ENCODE measurements at places on chromosomes 16 and 17.

GRCh38 chr16:1164382-1164781 lies 11.5 kb downstream of the CACNA1H start:
- no peak overlapping the region for H3K27ac ChIP-seq
- no peak for DNase-seq
- H3K4me3 ChIP-seq: no peak overlapping the region
- no peaks in the 10 kb centered on the region for H3K27me3 ChIP-seq

- H3K4me1 ChIP-seq: no peaks in the 10 kb centered on the region
- H3K27me3 ChIP-seq: no peaks in the 10 kb centered on the region
- H3K27ac ChIP-seq: no peak overlapping the region
- H3K4me3 ChIP-seq: no peak overlapping the region
- no peaks in the 10 kb centered on the region for H3K36me3 ChIP-seq
These were observed 50.9 kb upstream of the ZNF629 start for GRCh38 chr16:30837904-30838303.

DNA sequence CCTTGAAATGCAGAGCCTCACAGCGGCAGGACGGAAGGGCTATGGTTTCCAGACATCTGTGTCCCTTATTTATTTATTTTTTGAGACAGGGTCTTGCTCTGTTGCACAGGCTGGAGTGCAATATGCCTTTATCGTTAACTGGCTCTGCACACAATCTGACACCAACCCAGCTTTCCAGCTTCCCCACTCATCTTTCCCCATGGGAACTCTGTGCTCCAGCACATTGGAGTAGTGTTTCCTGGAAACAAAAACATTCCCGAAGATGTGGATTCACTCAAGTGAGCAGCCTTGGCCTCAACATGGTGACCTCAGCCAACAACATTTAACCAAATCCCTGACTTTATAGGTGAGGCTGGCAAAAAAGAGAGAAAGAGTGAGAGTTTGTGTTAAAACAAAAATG lies 307.1 kb downstream of the TMEM114 start:
- no peaks in the 10 kb centered on the region for H3K36me3 ChIP-seq
- H3K27me3 ChIP-seq: peaks cover 2% of the 10 kb centered on the region
- H3K27ac ChIP-seq: no peak overlapping the region
- no peak overlapping the region for H3K4me3 ChIP-seq

GRCh38 chr16:48291754-48292153 lies 44.4 kb upstream of the ABCC11 start:
- H3K36me3 ChIP-seq: peaks cover 52% of the 10 kb centered on the region
- H3K4me3 ChIP-seq: no peak overlapping the region
- no peak for DNase-seq
- peaks cover 39% of the 10 kb centered on the region for H3K4me1 ChIP-seq
- peaks cover 9% of the 10 kb centered on the region for H3K27me3 ChIP-seq

DNA sequence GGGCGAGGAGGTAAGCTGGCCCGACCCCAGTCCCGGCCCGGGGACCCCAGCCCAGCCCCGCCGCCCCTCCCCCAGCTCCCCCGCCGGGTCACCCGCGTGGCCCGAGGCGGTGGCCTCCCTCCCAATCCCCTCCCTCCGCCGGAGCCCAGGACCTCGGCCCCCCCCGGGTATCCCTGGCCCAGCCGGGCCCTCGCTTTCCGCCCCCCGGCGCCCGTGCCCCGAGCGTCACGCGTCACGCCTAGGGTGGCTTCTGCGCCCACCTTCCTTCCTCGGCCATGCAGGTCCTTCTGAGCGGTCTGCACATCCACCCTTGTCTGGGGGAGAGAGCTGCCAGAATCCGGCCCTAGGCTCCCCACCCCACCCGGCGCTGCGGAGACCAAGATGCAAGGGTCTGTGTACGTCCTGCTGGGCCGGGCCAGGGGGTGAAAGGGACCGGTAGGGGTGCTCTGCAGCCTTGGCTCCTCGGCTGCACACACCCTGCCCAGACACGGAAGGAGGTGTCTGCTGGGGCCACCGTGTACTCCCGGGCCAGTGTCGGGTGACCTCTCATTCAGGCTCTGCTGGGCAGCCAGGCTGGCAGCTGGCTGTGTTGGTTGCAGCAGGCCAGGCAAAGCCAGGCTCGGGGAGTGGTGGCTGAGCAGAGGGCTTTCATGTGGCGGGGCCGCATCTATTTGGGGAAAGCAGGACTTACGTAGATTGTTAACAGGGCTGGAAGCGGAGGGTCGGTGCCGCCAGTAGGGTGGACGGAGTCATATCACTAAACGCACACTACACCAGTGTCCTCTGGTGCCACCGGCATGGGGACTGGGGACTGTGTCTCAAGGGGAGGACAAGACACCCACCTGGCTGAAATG lies 754 bp downstream of the RAB11FIP4 start:
- H3K27ac ChIP-seq: no peak overlapping the region
- DNase-seq: no peak
- H3K4me3 ChIP-seq: peak overlapping the region; percentile 73

GRCh38 chr16:84941921-84942320 lies 69.4 kb downstream of the ZDHHC7 start:
- no peaks in the 10 kb centered on the region for H3K36me3 ChIP-seq
- no peak for DNase-seq
- peaks cover 5% of the 10 kb centered on the region for H3K27me3 ChIP-seq

GRCh38 chr17:29722411-29723198 lies 99.9 kb upstream of the CORO6 start:
- peak overlapping the region; percentile 92 for H3K27ac ChIP-seq
- peak; percentile 67 for DNase-seq
- no peaks in the 10 kb centered on the region for H3K36me3 ChIP-seq
- H3K4me1 ChIP-seq: peaks cover 87% of the 10 kb centered on the region
- H3K4me3 ChIP-seq: peak overlapping the region; percentile 71

DNA sequence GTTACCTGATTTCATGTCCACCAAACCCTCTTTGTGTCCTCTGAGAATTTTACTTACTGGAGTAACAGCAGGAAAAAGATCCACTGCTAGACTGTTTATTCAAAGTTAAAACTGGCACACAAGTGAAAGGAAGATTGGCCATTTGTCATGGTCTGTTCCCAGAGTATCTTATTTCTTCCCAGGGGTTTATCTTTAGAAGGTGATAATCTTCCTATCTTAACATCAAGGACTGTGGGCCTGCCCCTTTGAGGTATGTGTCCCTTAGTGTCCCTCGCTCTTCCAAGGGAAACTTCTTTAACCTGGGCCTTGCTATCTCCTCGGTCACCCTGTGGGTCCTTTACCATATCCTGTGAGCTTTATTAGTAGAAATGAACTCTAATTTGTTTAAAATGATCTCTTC lies 49.7 kb downstream of the ARHGAP44 start:
- H3K27ac ChIP-seq: no peak overlapping the region
- H3K27me3 ChIP-seq: no peaks in the 10 kb centered on the region
- H3K4me3 ChIP-seq: no peak overlapping the region

All from immature natural killer cell (primary cell).